Neural crest cell (in vitro differentiated cells): ENCODE measurements at places on chromosomes 6 and 20. TPM values are rescaled to one million over a fixed set of nuclear protein-coding genes. Genes with fewer than 3 reads are reported as not detected.

DNA sequence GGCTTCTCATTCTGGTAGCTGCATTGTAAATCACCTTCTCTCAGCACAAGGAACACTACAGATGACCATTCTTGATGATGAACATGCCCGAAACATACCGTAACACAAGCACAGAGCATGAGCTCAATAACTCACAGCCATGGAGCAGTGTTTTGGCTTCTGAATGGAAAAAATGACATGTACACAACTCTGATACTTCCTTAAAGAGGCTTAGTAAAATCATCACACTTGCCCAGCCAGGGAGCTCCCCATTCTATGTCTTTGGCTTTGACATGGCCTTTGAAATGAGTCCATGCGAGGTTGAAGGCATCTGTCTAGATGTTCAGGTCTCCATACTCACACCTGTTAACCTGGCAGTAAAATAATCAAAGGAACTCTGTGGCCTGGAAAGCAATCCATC lies 87.6 kb downstream of the MYB start:
- DNase-seq, result no peak

The DEFB132 gene
- not detected in 2 replicates for total RNA-seq

The CST5 gene
- not detected in 2 replicates for total RNA-seq

DNA sequence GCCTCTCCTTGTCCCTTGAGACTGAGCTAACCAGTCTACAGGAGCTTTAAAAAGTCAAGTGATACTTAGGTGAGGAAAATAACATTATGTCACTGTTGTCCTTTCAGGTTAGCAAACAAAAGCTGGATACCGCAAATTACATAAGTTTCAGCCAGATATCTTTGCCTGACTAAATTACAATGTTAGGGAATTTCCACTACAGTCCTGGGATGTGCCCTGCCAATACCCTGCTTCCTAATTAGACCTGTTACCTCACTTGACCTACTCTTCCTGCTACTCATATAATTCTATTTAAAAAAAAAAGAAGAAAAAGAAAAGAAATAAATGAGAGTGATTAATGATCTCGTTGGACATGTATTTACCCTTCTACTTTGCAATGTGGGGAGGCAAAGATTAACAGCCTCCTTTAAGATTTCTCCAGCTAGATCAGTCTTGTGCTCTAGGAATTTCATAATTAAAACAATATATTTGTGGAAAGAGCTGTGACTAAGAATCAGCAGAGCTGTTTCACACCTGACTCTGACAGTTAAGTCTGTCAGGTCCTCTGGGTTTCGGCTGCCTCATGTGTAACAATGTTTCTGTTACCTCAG lies 318.9 kb downstream of the HDGFL1 start:
- DNase-seq, result no peak

DNA sequence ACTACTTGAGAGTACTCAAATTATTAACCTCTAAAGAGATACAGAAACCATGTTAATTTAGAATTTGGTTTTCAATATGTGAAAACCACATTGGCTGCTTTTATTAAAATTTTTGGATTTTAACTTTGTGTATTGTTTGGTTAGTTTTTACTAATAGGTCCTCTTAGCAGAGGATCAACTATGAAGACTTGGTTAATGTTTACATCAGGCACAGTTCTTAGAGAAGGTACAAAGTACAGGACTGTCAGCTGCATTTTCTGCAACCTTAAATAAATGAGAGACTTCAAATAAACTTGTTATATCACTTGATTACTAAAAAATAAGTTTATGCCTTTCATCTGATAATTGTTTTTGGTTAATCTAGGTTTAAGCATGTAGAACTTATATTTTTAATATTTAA lies 89.1 kb downstream of the PHF3 start:
- DNase-seq, result no peak

DNA sequence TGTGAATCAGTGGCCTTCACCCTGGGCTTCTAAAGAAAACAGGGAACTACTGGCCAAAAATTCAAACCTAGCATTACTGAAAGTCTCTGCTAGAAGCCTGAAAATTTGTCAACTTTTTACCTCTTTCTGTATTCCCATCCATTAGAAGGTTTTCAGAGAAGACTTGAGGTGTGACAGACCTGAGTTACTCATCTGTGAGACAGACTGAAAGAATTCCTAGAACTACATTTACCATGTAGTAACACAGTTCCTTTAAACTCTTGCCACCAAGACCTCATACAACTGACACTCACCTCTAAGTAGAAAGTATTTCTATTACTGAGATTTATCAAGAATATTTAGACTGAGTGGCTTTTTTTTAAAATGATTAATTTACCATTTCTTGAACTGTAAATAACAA lies 4.5 kb downstream of the DPM1 start:
- DNase-seq, result no peak

DNA sequence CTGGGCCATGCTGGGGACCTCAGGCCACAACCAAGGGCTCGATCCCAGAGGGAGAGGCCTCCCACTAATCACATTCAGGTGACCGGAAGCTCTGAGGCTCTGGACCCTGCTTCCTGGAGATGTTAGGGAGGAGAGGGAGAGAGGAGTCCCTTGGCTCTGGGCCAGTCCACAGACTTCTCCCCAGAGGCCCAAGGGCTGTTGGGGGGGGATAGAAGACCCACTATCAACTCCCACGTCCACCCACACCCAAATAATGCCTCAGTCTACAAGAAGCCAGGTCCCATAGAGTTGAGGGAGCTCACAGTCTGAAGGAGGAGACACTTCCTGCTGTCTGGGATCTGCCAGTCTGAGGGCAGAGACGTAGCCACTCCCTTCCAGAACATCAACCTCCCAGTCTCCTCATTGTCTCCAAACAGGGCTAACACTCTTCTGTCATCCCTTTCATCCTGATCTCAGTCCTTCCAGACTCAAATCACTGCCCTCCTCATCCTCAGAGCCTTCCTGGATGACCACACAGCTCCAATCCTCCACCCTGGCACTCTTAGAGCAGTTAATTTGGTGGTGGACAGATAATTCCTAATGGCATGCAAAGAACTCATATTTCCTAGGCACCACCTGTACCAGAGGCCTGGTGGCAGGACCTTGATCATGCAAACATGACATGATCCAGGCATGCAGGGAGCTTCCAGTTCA lies 69.9 kb downstream of the MRPL14 start:
- DNase-seq, result no peak

DNA sequence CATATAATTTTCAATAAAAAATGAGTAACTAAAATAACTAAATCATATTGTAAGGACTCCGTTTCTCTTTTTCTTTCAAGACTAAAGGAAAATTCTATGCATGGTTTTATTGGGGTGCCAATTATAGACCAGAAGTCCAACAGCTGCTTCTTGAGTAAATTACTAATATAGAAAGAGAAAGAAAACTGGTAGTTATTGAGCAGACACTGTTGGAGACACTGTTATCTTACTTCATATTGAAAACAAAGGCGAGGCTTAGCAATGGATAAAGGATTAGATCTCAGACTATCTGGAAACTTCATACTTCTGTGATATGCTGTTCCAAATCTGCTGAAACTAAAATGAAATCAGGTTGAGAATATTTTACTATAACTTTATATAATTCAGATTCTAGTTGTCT lies 169.6 kb upstream of the EYS start:
- no peak for DNase-seq

- DNase-seq, result no peak
Observed at GRCh38 chr6:159577564-159577963, 115.5 kb downstream of the SOD2 start.

The COL9A1 gene
- total RNA-seq, result 28.6 and 30.8 TPM in 2 replicates

DNA sequence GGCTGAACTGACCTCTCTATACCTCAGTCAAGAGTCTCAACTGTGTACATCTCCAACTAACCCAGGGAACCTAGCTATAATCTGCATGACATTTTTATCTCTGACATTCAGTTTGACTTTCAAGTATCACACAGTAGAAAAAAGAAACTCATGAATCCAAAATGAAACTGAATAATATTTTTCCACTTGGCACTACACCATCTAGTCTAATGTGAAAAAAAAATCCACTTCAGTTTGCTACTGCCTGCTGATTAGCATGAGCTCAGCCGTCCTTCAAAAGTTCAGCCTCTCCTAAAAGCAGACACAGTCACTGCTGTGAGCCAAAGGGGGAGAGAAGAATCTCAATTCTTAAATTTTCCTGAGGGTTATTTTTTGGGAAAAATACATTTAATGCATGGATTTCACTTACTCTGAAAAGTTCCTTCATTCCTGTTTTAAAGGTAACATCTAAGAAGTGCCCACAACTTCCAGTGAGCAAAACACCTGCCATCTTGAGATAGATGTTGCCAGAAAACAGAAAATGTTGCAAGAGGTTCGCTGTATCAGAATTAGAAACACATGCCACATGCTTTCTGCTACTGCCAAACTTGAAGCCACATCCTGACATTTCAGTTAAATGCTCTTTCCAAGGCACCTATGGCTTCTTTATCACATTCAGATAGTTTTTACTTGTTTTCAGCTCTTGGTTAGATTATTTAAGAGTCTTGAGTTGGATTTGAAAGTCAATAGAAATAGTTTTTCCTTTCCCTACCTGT lies 95.4 kb downstream of the MKKS start:
- no peak for DNase-seq

DNA sequence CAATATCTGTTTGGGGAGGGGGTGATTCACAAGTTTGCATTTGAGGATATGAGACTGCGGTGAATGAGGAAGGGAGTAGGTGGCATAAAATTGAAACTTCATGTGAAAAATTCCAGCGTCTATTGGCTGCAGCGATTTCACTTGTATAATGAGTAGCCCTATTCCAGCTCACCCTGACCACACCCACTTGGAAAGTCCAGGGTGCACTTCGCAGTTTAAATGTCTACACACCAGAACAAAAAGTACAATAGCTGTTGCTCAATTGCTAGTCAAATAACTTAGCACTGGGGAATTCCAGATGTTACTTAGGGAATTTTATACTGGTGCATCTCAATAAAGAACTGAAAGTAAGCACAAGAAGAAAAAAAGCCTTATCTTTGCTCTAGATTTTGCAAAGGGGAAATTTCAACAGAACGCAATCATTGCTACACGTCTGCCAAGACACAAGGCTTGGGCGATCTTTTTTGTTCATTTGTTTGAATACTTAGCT lies 6.3 kb downstream of the TNFAIP3 start:
- no peak for DNase-seq

DNA sequence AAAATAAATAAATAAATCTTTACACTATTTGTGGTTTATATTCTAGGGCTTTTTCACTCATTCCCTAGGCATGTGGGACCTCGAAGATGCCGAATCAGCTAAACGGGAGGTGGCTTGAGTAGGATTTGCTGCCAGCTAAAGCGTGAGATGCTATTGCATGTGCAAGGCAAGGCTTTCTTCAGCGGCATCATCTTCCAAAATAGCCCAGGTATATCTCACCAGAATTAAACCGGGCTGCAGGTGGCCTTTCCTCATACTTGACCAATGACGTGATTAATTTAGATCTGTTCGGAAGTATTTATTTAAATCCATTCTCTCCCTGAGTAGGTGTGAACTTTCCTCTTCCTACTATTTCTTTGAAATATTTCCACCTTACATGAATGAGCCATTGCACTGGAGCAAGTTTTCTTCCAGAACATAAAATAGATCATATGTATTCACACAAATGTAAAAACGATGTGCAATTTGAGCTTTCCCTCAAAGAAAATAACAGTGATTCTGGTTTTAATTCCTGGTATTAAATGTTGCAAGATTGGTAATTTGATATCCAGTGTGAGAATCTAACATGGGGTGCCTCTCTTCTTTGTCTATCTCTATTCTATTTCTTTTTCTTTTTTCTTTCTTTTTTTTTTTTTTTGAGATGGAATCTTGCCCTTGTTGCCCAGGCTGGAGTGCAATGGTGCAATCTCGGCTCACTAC lies 24.3 kb upstream of the ZNF217 start:
- no peak for DNase-seq

DNA sequence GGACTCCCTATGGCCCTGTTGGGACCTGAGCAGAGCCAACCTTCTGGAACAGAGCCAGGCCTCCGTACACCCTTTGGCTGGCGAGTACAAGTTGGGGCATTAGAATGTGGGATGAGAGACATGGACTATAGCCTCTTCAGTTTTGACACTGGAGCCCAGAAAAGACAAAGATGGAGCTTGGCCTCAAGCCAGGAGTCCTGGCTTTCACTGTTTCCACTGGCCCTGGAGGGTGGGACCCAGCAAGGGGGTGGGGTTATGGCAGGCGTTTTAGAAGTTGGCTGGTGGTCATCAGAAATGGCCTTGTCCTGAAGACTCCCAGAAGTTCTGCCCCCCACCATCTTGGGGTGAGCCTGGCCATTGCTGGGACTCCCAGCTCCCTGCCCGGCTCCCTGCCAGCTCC lies 21.8 kb downstream of the ITPR3 start:
- DNase-seq, result no peak

The PROKR2 gene
- total RNA-seq, result not detected in 2 replicates

DNA sequence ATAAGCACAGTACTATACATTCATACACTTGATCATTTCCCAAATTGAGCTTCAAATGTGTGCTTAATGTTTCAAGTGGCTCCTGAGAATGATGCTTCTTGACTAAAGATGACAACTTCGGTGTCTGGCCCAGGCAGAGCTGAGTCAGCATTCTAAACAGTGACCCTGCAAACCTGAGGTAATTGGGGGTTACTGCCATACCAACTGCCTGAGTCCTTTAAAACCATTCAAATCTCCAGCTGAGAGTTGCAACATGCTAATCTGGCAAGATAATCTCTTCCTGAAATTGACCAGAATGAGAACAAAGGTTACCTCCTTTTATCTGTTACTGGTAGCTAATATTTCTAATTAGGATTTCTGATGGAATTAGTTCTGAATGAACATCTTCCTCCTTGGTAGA lies 8.2 kb downstream of the BACH2 start:
- DNase-seq, result no peak

DNA sequence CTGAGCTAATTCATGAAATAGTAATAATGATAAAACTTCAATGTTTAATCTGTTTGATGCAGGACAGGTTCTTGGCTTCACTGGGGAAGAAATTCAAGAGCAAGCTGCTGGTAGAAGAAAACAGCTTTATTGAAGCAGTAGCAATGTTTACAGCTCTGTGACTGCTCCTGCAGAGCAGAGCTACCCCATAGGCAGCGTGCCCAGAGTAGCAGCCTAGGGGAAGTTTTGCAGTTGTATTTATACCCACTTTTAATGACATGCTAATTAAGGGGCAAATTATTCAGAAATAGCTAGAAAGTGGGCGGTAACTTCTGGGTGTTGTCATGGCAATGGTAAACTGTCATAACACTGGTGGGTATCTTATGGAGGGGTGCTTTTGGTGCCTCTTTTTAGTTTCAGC lies 518.0 kb downstream of the RFPL4B start:
- DNase-seq, result no peak

The SMLR1 gene
- not detected in 2 replicates for total RNA-seq

The MCUR1 gene
- total RNA-seq, result 24.9 and 25.2 TPM in 2 replicates

DNA sequence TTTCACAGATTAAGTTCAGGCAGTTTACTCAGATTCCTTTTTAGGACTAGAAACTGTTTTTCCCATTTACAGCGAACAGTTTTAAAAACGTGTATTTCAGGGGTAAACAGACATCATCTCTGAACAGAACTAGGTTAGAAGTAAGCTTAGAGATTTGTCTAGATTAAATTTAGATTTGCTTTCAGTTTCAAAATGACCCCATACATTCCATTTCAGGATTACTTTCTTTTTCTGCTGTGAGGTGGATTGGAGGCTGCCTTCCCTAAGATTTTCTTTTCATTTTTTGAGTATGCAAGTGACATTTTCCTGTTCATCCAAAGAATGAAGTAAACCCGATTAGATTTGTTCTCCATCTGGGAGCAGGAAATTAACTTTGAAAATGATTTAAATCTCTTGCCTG lies 747.2 kb downstream of the KHDRBS2 start:
- no peak for DNase-seq
